ENCODE measurements at places on chromosomes 4 and X.

DNA sequence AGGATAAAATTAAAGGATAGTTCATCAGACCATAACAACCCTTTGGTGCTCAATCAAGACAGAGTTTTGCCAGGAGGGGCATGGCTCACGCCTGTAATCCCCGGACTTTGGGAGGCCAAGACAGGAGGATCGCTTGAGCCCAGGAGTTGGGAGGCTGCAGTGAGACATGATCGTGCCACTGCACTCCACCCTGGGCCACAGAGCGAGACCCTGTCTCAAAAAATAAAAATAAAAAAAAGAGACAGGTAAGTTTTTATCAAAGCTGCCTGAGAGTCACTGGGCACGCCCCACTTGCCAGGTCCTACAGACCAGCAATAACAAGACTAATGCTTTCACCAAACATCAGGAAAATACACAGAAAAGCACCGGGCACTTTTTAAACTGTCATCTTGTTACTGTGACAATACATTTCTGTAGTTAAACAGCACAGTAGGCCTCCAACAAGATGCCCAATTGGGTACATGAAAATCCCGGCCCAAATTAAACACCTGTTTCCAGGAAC, 765 bp downstream of the CFAP97 start:
- no peak for DNase-seq

GRCh38 chr4:112371361-112371760, 74.2 kb downstream of the ALPK1 start:
- no peak for DNase-seq

- peak; percentile 16 for DNase-seq
These were observed 1384.8 kb downstream of the FAM133A start for GRCh38 chrX:95058815-95059214.

- no peak for DNase-seq
These were observed 69.2 kb downstream of the SORBS2 start for GRCh38 chr4:185742766-185743165.

GRCh38 chr4:78774417-78774816, 1.7 kb upstream of the BMP2K start:
- no peak for DNase-seq

DNA sequence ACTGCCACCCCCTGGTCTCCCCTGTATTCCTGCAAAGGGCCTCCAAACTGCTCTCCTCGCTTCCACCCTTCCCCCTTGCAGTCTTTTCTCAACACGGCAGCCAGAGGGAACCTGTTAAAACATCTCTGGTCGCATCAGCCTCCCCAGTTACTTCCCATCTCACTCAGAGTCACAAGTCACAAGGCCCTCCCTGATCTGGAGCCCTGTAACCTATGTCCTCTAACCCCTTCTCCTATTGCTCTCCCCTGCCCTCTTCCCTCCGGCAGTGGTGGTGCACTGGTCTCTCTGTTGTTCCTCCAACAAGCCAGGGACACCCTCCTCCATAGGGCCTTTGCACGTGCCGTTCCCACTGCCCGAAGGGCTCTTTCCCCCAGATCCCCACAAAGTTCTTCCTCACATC, 73.2 kb downstream of the SH3KBP1 start:
- no peak for DNase-seq

DNA sequence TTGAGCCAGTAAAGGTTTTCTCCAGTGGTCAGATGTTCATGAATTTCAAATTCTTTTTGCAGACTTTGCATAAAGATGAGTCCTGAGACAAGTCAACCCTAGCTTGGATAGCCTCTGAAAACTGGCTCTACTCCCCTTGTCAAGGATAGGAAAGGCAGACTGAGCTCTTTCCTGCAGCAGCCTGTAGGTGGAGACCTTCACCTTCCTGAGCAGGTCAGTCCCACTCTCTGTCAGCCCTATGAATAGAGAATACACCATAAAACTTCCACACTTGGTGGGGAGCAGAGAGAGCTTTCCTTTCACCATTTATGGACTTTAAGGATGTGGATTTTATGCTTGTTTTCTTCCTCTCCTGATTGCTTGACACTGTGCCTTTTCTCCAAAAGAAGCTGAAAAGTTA, 41.9 kb downstream of the PCDH19 start:
- peak; percentile 8 for DNase-seq

- DNase-seq: peak; percentile 66
These were observed 35.9 kb downstream of the FGFRL1 start for GRCh38 chr4:1047106-1047975.

DNA sequence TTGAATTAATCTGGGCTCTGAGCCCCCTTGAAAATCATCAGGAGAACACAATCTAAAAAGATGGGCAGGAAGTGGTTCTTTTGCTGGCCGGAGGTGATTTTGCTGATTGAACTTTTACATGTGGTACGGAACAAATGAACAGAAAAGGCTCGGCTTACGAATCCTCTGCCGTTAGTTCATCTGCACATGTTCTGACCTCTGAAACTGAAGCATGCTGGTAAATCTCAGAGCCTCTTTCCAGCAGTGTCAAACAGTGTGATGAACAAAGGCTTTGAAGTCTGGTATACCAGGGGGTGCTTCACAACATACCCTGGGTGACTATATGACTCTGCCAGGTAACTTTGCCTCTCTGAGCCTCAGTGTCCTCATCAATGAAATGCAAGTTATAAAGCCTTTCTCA, 194.2 kb upstream of the C1QTNF7 start:
- DNase-seq: no peak
